ENCODE measurements at places on chromosomes 16 and 17.

- DNase-seq, result peak; percentile 91
These were observed 25.2 kb downstream of the TK2 start for GRCh38 chr16:66524601-66525164.

DNA sequence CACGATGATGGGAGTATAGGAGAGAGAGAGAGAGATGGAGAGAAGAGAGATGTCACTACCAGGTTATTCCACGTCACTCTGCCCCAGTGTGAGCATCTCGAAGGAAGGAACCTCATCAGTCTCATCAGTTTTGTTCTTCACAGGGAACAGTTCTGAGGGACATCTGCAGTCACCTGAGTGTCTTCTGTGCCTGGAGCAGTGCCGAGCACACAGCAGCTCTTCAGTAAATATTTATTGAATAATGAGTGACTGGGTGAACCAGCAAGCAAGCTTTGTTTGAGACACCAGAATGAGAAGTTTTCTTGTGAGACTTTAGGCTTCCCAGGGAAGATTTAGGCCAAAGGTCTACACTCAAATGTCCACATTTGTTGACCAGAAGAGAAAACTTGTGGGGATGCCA is 142.4 kb upstream of the IRX3 start:
- no peak for DNase-seq

GRCh38 chr17:7710301-7710700 is 5.3 kb downstream of the EFNB3 start:
- DNase-seq, result no peak

DNA sequence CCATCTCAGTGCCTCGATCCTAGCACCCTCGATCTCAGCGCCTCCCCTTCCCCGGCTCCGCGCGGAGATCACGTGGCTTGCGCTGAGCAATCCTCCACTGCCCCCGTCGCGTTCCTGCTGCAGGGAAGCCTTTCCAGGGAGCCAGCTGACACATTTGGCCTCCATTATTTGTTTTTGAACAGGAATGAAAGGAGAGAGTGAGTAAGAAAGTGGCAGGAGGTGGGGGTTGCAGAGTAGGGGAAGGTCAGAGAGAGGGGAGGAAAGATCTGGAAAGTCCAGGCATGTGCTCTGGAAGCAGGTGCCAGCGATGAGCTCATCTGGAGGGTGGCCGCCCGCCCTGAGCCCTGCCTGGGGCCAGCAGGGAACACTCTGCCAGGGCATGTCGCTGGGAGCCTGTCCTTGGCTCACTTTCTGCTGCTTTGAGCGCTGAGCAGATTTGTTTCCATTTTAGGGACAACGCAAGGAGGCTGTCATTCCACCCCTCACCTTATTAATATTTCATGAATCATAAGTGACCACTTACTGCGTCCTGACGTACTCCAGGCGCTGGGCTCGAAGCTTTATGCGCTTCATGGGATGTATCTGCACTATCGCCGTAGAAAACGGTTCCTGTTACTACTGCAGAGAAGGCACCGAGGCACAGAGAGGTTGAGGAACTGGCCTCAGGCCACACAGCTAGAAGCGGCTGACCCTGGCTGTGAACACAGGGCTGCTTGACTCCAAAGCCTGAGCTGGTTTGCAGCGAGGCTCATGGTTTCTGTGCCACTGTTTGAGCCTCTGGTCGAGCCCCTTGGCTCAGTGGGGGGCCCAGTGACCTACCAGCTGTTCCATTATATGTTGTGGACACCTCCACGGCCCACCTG is 283.1 kb downstream of the SEC14L1 start:
- DNase-seq, result no peak

GRCh38 chr17:74652020-74652419 is 28.5 kb upstream of the CD300E start:
- no peak for DNase-seq

DNA sequence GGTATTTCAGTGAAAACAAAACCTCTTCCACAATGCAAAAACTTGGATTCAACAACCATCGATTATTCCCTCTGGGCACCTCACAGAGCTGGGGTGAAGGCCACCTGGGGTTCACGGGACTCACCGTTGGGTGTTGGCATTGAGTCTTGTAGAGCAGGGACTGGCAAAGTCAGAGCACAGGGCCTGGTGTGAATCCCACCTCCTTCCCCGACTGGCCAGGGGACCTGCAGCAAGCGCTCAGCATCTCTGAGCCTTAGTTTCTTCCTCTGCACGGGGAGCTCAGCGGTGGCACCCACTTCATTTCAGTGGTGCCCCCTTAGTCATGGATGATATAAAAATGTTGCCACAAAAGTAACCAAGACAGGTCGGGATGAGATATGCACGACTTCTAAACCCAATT is 100.4 kb downstream of the METRNL start:
- DNase-seq, result no peak

DNA sequence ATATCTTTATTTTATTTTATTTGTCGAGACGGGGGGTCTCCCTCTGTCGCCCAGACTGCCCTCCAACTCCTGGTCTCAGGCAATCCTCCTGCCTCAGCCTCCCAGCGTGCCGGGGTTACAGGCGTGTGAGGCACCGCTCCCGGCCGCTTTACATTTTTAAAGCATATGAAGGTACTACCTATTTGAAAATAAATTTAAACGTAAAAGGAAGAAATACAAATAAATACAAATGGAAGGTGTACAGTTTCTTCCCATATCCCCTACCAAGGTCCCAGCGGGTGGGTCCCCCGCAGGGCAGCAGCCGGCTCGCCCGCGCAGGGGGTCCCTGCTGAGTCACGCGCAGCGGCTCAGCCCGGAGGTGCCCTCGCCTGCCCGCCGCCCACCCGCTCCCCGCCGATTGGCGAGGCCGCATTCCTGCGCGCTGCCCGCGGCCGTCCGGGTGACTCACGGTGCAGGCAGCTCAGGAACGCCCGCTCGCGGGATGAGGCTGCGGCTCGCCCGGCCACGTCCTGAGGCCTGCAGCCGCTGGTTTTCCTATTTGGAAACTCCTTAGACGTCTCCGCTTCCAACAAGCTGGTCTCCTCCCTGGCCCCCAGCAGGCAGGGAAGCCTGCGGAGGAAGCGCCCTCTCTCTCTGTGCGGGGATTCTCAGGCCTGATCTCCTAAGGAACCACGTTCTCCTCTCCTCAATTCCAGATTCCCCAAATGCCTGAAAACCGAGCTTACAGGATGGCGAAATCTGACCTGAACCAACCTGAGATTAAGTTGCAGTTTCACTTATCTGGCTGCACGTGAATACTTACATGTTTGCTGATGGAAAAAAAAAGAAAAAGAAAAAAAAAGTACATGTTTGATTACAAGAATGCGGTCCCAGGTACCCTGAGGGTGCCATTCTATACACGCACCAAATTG is 54.8 kb upstream of the MAP3K14 start:
- DNase-seq, result peak; percentile 22

GRCh38 chr16:14553447-14553846 is 76.6 kb downstream of the PARN start:
- no peak for DNase-seq

DNA sequence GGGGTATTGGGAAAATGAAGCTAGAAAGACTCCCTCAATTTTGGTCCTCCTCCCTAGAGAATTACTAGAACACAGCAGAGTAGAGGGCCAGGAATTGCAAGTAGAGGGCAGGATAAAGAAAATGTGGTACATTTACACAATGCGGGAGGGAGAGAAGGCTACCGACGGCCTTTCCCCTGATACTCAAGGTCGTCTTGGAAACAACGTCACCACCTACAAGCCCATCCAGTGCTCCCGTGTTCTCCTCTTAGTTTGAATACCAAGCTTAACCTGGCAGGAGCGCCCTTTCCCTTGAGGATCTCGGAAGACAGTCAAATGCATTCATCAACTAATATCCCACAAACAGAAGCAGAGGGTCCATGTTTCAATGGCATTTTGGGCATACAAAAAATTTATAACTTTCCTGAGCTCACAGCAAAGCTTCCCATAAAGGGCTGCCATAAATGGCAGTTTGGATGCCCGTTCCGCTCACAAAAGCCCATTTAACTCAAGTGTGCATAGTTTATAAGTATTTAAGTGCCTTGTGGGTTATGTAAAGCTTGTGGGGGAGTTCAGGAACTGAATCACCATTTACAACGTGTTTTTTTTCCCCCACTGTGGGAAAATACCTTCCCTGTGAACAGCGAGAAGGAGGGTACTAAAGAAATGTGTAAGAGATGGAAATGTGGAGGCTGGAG is 414.6 kb downstream of the SLC39A11 start:
- DNase-seq, result no peak

- peak; percentile 68 for DNase-seq
These were observed 25.4 kb downstream of the DNAJA2 start for GRCh38 chr16:46947900-46948547.

DNA sequence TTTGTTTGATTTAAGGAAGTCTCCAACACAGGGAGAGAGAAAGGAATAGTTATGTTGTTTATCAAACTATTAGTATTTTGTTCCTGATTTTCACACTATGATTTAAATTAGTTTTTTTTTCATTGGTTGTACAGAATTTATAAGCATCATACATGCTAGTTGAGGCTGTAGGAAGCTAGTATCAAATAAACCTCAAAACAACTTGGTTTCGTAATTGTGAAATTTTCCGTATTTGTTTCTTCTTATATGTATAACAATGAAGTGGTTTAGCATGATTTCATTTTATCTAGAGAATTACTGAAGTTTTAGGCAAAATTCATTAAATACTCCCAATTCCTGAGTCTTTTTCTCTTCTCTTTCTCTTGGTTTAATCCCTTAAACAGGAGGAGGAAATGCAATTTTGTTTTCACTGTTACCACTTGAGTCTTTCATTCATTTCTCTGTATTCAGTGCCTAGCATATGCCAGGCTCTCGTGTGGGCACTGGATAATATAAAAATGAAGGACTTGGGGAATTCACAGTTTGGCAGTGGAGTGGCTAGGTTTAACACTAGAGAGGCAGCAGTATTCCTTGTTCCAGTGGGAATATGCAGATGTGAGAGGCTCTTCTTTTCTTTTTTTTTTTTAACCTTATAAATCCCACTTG is 1.8 kb downstream of the CYLD start:
- no peak for DNase-seq

- no peak for DNase-seq
These were observed 43.2 kb downstream of the ABCC12 start for GRCh38 chr16:48112600-48112999.

GRCh38 chr17:72165867-72166439 is 45.1 kb downstream of the SOX9 start:
- DNase-seq, result no peak

DNA sequence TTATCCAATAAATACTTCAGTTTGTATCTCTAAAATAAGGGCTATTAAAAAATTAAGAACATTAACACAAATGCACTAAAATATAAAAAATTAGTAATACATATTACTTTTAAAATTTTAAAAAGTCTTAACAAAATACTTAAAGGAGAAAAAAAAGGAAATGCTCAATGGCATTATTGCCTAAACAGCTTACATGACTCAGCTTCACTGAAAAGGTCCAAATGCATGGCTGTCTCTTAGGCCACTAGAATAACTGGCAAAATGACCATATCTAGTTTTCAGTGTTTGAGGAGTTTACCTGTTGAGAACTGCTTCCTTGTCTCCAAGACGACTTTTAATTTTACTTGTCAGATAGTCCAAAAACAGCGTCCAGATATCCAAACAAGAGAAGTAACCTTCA is 66.0 kb downstream of the XPO6 start:
- no peak for DNase-seq

GRCh38 chr16:27241658-27242057 is 26.9 kb downstream of the NSMCE1 start:
- DNase-seq, result no peak

- no peak for DNase-seq
These were observed 63.7 kb upstream of the LYRM9 start for GRCh38 chr17:27956601-27957445.

DNA sequence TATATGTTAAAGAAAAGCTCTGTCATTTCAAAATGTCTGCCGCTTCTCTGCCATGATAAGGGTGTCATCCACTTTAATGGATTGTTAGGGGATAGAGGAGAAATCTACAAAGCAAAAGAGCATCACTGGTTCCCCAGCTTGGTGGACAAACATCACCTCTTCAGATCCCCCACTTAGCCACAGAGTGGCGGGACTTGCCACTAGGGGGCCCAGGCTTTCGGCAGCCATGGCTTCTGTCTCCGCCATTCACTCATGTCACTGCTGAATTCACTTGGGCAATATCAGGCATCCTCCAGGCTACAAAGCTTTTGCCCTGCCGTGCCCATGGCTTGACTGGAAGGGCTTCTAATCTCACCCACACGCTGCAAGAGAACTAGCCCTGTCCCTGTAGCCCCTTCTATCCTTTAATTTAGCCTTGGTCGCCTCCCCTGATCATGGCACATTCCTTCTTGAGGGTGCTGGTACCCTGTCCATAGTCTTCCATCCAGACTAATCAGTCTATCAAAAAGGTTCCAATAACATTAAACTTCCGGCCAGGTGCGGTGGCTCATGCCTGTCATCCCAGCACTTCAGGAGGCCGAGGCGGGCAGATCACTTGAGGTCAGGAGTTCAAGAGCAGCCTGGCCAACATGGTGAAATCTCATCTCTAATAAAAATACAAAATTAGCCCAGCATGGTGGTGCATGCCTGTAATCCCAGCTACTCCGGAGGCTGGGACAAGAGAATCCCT is 34.7 kb downstream of the SBK1 start:
- peak; percentile 79 for DNase-seq

- no peak for DNase-seq
These were observed 103.5 kb downstream of the ABCC1 start for GRCh38 chr16:16052916-16053315.

Measured in B cell (primary cell).